ENCODE measurements at places on chromosomes 6 and 20.
A peak's percentile ranks its signal among the peaks of the same experiment; 100 is the strongest.

GRCh38 chr6:44851176-44851575 lies 463.7 kb downstream of the CDC5L start:
- no peaks in the 10 kb centered on the region for H3K27me3 ChIP-seq
- peaks cover 8% of the 10 kb centered on the region for H3K4me1 ChIP-seq
- H3K36me3 ChIP-seq = no peaks in the 10 kb centered on the region
- no peak overlapping the region for H3K4me3 ChIP-seq
- H3K27ac ChIP-seq = no peak overlapping the region
- no peak for DNase-seq

GRCh38 chr20:1503564-1504227 lies 12.5 kb upstream of the SIRPB2 start:
- H3K27ac ChIP-seq = no peak overlapping the region
- H3K27me3 ChIP-seq = peaks cover 54% of the 10 kb centered on the region
- H3K36me3 ChIP-seq = no peaks in the 10 kb centered on the region
- peak; percentile 65 for DNase-seq
- H3K4me1 ChIP-seq = peaks cover 6% of the 10 kb centered on the region

DNA sequence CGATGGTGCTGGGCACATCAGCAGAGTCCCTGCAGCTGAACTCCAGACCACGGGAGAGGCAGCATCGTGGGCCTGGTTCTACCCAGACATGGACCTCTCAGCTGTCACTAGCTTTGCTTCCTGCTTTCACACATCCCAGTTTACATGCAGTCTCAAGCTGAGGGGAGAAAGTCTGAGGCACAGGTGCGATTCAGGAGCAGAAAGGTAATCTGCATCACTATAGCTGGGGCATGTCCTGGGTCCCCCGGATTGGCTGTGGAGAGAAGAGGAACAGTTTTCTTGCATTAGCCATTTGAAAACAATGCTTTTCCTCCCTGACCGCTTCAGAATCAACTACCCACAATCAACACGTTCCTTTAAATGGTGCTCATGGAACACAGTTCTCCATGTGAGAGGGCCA lies 59.9 kb downstream of the PLAGL1 start:
- H3K27me3 ChIP-seq = no peaks in the 10 kb centered on the region
- H3K4me3 ChIP-seq = no peak overlapping the region
- H3K36me3 ChIP-seq = no peaks in the 10 kb centered on the region
- no peak overlapping the region for H3K27ac ChIP-seq
- no peaks in the 10 kb centered on the region for H3K4me1 ChIP-seq
- DNase-seq = no peak

DNA sequence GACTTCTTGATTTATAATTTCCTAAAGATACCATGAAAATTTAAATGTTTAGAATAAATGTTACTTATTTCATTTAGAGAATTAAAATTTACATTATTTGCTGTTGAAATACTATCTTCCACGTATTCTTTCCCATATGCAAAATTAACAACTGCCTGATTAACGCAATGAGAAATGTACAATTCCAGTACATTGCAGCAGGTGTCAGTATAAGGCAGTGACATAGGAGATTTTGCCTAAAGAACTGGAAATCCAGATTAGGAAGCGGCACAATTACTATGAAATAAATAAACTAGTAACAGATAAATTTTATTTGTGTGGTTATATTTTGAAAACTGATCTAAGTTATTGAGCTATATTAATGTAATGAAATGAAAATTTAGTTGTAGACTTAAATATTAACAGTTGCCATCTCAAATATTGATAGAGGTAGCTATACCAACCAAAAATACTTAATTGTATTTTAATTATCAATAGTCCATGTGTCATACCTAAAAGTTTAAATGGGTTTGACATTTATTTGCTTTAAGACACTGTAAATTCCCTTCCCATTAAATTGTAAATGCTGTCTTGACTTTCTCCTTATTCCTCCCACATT lies 300.2 kb downstream of the UTRN start:
- peaks cover 10% of the 10 kb centered on the region for H3K36me3 ChIP-seq
- H3K4me1 ChIP-seq = peaks cover 18% of the 10 kb centered on the region
- no peak overlapping the region for H3K4me3 ChIP-seq
- H3K27me3 ChIP-seq = no peaks in the 10 kb centered on the region

- DNase-seq = no peak
- H3K27ac ChIP-seq = no peak overlapping the region
- H3K4me1 ChIP-seq = no peaks in the 10 kb centered on the region
- H3K4me3 ChIP-seq = no peak overlapping the region
- no peaks in the 10 kb centered on the region for H3K36me3 ChIP-seq
- H3K27me3 ChIP-seq = no peaks in the 10 kb centered on the region
These were observed 59.9 kb downstream of the MACROD2 start for GRCh38 chr20:14055127-14055742.

- H3K27me3 ChIP-seq = peaks cover 15% of the 10 kb centered on the region
- H3K36me3 ChIP-seq = no peaks in the 10 kb centered on the region
- no peak overlapping the region for H3K4me3 ChIP-seq
- peaks cover 4% of the 10 kb centered on the region for H3K4me1 ChIP-seq
- H3K27ac ChIP-seq = no peak overlapping the region
These were observed 52.6 kb upstream of the PTPRK start for GRCh38 chr6:128573036-128573435.

GRCh38 chr6:53808302-53808881 lies 13.6 kb downstream of the LRRC1 start:
- H3K27ac ChIP-seq = no peak overlapping the region
- peaks cover 4% of the 10 kb centered on the region for H3K4me1 ChIP-seq
- H3K36me3 ChIP-seq = no peaks in the 10 kb centered on the region
- H3K27me3 ChIP-seq = no peaks in the 10 kb centered on the region

- H3K4me1 ChIP-seq = peaks cover 5% of the 10 kb centered on the region
- H3K4me3 ChIP-seq = no peak overlapping the region
- no peaks in the 10 kb centered on the region for H3K36me3 ChIP-seq
- no peak for DNase-seq
These were observed 16.4 kb downstream of the TAAR2 start for GRCh38 chr6:132607544-132608233.

DNA sequence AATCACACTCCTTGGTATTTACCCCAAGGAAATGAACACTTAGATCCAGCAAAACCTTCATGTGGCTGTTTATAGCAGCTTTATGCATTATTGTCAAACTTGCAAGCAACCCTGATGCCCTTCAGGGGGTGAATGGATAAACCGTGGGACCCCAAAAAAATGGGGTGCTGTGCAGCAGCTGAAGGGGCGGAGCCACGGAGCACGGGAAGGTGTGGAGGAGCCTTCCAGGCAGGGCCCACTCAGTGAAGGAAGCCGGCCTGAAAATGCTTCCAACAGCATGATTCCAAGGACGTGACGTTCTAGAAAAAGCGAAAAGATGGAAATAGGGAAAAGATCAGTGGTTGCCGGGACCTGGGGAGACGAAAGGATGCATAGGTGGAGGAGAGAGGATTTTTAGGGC lies 25.6 kb upstream of the FRMD1 start:
- no peaks in the 10 kb centered on the region for H3K36me3 ChIP-seq
- no peak for DNase-seq
- peaks cover 71% of the 10 kb centered on the region for H3K27me3 ChIP-seq
- no peak overlapping the region for H3K4me3 ChIP-seq
- no peaks in the 10 kb centered on the region for H3K4me1 ChIP-seq

GRCh38 chr6:83859410-83860358 lies at the start of gene CYB5R4:
Gene CYB5R4 (plus strand): TSS chr6:83859689. CDS start chr6:83859783, 94 bp downstream.
- peaks cover 16% of the 10 kb centered on the region for H3K27me3 ChIP-seq
- H3K4me1 ChIP-seq = peaks cover 39% of the 10 kb centered on the region
- peaks cover 17% of the 10 kb centered on the region for H3K36me3 ChIP-seq
- H3K4me3 ChIP-seq = peak within 1 kb of the TSS; percentile 97

DNA sequence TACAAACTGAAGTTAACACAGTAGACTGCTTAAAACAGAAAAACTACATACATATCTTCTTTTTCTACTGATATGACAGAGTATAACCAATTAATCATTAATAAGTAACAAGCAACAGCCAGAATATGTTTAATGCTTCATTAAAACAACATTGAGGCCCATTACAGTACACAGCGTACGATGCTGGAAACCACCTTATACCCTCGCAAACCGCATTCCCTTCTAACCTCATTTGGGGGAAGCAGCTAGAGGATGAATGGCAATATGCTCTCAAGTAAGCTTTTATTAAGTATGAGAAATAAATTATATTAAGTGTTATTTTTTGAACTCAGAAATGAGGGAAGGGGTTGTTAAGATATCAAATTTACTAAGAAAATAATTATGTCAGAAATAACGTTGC lies 142.4 kb downstream of the GMDS start:
- no peaks in the 10 kb centered on the region for H3K27me3 ChIP-seq
- H3K4me3 ChIP-seq = no peak overlapping the region
- H3K36me3 ChIP-seq = no peaks in the 10 kb centered on the region
- no peak overlapping the region for H3K27ac ChIP-seq
- H3K4me1 ChIP-seq = no peaks in the 10 kb centered on the region

- no peak overlapping the region for H3K27ac ChIP-seq
- no peak for DNase-seq
- H3K27me3 ChIP-seq = no peaks in the 10 kb centered on the region
- no peaks in the 10 kb centered on the region for H3K4me1 ChIP-seq
- peaks cover 4% of the 10 kb centered on the region for H3K36me3 ChIP-seq
- H3K4me3 ChIP-seq = no peak overlapping the region
These were observed 170.7 kb downstream of the EPHA7 start for GRCh38 chr6:93248631-93249030.

DNA sequence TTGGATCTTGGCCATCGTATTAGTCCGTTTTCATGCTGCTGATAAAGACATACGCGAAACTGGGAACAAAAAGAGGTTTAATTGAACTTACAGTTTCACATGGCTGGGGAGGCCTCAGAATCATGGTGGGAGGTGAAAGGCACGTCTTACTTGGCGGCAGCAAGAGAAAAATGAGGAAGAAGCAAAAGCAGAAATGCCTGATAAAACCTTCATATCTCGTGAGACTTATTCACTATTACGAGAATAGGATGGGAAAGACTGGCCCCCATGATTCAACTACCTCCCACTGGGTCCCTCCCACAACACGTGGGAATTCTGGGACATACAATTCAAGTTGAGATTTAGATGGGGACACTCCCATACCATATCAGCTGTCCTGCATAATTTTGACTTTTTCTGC lies 20.1 kb upstream of the REPS1 start:
- H3K27me3 ChIP-seq = peaks cover 4% of the 10 kb centered on the region
- DNase-seq = no peak

DNA sequence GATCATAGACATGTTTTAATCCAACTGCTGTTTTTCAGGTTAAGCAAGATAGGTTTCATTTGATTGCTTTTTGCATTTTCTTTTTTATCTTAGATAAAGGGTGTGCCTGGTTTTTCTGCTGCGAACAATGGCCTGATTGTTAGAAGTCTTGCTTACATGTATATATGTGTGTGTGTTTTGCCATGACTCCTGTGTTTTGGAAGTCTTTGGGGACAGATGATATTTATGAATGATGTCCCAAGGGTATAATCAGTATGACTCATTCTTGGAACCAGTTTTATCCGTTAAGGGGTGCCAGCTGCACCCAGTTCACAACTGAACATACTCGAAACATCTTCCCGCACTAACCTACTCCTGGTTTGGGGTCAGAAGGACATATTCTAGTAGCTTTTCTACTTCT lies 230.1 kb upstream of the SUPT3H start:
- H3K4me1 ChIP-seq = peaks cover 4% of the 10 kb centered on the region
- no peak for DNase-seq
- H3K36me3 ChIP-seq = no peaks in the 10 kb centered on the region
- H3K27ac ChIP-seq = no peak overlapping the region
- no peak overlapping the region for H3K4me3 ChIP-seq

GRCh38 chr6:14501240-14501639 lies 383.7 kb downstream of the CD83 start:
- peaks cover 19% of the 10 kb centered on the region for H3K27me3 ChIP-seq
- DNase-seq = no peak
- no peaks in the 10 kb centered on the region for H3K36me3 ChIP-seq
- no peaks in the 10 kb centered on the region for H3K4me1 ChIP-seq
- no peak overlapping the region for H3K27ac ChIP-seq
- no peak overlapping the region for H3K4me3 ChIP-seq

DNA sequence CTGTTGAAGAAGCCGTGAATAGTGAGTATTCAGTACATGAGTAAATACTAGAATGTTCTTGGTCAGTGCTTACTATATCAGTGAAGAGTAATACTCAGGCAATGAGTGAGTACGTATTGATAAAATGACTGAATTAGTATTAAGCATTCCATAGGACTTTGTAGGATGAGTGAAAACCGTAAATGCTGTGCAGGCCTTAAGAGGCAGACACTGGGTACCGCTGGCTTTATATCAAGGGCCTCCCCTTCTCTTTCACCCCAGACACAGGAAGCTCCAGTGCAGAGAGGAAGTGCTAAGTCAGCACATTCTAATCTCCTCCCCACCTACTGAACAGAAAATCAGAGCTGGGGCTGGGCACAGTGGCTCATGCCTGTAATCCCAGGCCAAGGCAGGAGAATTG lies 24.2 kb downstream of the POFUT1 start:
- peaks cover 17% of the 10 kb centered on the region for H3K4me1 ChIP-seq
- H3K27ac ChIP-seq = peak overlapping the region; percentile 90
- peak overlapping the region; percentile 77 for H3K4me3 ChIP-seq
- H3K36me3 ChIP-seq = peaks cover 16% of the 10 kb centered on the region
- no peaks in the 10 kb centered on the region for H3K27me3 ChIP-seq

DNA sequence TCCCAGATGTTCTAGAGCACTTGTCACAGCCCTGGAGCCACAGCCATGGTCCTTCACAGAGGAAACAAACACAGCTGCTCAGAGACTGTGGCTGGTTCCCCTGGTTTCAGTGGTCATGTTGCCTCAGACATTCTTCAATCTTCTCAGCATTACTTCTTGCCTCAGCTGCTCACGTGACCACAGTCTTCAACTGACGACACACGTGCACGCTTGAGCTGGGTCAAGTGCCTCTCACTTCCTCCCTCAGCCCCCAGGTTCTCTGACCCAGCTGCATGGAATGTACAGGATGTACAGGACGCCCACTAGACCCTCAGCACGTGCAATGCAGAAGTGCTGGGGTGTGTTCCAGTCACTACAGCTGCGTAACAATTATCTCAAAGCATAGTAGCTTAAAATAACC lies 159.8 kb upstream of the GGTLC1 start:
- peaks cover 11% of the 10 kb centered on the region for H3K36me3 ChIP-seq
- DNase-seq = peak; percentile 27
- H3K4me1 ChIP-seq = peaks cover 43% of the 10 kb centered on the region
- peak overlapping the region; percentile 75 for H3K27ac ChIP-seq
- H3K27me3 ChIP-seq = peaks cover 2% of the 10 kb centered on the region
- H3K4me3 ChIP-seq = peak overlapping the region; percentile 62

DNA sequence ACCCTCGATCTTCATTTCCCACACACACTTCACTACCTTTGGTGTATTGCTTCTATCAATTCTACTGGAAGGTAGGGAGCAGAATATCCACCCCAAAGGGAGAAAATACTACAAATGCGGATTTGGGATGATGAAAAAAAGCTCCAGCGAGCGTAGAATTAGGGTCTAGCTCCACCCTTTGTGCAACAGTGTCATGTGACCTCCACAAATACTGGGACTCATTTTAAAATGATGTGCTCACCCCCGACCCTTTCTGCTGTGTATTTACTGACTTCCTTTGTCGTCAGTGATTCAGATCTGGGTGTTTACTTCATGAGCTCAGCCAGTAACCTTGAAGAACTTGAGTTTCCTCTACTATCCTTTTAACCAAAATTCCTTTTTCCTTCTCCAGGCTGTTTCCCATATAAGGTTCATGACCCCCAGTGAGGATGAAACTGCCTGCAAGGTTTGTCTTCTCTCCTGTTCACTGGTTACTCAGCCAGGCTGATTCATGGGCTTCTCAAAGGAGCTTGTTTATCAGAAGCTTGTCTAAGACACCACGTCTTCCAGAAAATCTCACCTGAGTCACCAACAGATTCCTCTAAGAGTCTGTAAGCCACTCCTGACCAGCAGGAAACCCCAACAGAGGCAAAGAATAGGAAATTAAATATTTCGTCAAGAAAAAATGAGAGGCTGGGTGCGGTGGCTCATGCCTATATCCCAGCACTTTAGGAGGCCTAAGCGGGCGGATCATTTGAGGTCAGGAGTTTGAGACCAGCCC lies 39.6 kb upstream of the PAX1 start:
- no peaks in the 10 kb centered on the region for H3K36me3 ChIP-seq
- H3K4me3 ChIP-seq = no peak overlapping the region
- no peak overlapping the region for H3K27ac ChIP-seq
- no peak for DNase-seq
